SW480 (cell line): ENCODE measurements at places on chromosomes 7 and 10.

DNA sequence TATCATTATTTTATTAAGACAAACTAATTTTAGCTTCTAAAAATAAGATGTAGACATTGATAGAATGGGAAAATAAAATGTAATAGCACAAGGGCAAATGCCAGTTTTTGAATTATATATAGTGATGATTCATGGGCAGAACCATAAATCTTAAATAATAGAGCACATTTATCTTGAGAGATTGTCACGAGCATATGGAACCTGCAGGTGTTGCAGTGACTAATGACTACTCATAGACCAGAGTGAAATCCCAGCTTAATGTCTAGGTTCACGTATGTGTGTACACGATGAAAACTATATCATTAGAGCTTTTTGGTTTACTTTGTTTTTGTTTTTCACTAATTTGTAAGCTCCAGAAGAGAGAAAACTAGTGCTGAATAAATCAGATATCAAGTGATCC lies 150.2 kb upstream of the CACNA2D1 start:
- peak; percentile 36 for DNase-seq

DNA sequence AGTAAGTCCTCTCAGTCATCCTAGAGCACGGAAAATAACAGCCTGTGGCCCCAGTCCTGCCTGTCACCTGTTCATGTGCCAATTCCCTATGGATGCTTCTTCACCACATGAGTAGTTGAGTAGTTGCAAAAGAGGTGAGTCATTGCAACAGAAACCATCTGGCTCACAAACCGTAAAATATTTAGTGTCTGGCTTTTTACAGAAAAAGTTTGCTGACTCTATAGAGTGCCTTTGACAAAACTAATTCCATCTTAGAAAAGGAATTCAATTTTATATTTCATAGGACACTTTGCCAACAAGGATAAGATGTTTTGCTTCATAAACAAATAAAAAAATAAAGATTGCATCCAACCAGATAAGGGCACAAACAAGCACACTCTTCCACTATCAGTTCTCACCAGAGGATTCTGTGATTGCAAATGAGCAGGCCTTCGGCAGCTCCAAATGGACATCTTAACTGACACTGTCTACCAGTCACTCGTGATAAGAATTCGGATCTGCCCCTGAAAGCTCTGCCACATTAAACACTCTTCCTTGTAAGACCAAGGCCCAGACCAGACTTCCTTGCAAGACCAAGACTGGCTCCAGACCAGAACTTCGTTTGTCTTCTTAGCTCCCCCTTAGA lies 242.7 kb upstream of the SEMA3C start:
- peak; percentile 93 for DNase-seq

DNA sequence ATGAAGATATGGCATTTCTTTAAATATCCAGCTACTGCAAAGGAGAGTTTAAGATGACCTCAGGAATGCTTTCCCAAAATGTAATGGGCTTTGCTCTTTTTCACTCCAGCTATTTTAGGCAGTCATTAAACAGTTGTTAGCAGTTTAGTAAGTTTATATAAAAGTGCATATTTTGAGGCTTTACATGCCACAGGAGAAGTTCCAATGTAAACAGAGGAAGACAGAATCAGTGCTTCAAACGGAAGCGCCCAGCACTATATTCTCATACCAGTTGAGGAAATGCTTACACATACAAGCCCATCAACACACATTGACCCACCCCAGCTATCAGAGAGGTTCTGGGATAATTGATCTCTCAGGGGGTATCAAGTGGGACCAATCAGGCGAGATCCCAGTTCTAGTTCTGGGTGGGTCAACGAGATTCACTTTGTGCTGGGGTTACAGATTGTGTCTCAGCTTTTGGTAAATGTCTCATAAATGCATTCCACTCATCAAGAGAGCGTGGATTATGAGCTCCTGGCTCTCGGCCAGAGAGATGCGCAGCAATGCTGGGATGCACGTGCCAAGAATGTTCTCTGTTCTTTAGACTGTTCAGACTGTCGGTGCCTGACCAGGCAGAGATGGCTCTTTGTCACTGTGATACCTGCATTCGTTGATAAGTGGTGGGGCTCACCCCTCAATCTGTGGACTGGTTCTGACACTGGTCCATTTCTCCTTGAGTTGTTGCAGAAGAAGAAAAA lies 55.0 kb downstream of the CACNB2 start:
- no peak for DNase-seq

DNA sequence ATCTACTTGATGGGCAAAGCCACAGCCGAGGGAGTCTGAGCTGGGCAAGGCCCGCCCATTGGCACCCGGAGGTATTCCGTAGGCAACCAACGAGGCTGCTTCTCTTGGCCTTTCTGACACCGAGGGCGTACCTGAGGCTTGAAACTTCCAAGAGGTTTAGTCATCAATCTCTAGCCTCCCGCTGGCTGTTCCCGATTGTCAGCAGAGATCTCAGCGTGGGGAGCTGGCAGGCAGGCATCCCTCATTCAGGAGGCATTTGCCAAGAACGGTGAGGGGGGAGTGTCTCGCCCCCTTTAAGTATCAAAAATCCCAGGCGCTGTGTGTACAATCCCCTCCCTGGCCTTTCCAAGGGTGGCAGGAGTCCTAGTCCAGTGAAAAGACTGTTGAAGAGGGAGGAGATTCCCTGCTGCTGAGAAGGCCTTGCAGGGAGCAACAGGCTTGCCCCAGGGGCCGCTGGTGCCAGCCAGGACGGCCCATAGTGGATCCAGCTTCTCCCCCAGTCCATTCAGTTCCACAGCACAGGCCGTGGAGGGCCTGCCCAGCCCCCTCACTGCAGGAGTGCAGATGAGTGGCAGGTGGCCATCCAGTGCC lies 39.7 kb downstream of the OAT start:
- no peak for DNase-seq

GRCh38 chr7:51634025-51634424 lies 317.4 kb upstream of the COBL start:
- no peak for DNase-seq

DNA sequence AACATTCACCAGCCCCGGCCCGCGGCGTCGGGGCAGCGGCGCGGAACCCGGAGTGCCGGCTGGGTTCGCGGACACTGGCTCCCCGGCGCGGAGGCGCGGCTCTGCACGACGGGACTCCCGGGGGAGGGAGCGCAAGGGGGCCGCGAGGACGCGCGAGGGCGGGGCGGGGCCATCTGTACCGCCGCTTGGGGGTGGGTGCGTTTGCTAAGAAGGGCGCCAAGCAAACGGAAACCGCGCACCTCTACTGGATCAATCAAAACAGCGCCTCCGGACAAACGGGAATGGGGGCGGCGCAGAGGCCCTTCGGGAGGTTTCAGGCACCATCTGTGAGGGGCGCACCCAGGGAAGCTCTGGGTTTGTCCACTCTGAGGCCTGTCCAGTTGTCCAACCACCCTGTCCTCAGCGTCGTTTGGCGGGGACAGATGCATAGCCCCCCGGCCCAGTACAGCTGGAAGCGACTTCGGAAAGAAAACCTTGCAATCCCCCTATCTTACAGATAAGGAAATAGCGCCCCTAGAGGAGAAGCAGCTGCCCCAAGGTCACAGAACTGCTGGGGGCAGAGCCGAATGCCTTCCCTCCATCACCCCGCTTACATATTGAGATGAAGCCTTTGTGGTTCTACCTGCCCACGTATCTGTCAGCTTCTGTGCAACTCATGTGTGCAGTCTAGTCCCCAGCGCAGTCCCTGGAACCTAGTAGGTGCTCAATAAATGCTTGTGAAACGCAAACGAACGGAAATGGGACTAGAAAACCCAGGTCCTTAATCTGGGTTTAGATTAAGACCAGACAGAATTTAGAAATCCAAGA lies 10.7 kb upstream of the SLIT1 start:
- peak; percentile 84 for DNase-seq

- peak; percentile 60 for DNase-seq
Observed at GRCh38 chr7:51067757-51068156, 248.9 kb downstream of the COBL start.
